Stimulated activated CD8-positive, alpha-beta memory T cell treated with anti-CD3 and anti-CD28 coated beads, Interleukin-4, amount 100 ng/mL, for 1 hour (primary cell): ENCODE measurements at places on chromosomes 7 and 10.

DNA sequence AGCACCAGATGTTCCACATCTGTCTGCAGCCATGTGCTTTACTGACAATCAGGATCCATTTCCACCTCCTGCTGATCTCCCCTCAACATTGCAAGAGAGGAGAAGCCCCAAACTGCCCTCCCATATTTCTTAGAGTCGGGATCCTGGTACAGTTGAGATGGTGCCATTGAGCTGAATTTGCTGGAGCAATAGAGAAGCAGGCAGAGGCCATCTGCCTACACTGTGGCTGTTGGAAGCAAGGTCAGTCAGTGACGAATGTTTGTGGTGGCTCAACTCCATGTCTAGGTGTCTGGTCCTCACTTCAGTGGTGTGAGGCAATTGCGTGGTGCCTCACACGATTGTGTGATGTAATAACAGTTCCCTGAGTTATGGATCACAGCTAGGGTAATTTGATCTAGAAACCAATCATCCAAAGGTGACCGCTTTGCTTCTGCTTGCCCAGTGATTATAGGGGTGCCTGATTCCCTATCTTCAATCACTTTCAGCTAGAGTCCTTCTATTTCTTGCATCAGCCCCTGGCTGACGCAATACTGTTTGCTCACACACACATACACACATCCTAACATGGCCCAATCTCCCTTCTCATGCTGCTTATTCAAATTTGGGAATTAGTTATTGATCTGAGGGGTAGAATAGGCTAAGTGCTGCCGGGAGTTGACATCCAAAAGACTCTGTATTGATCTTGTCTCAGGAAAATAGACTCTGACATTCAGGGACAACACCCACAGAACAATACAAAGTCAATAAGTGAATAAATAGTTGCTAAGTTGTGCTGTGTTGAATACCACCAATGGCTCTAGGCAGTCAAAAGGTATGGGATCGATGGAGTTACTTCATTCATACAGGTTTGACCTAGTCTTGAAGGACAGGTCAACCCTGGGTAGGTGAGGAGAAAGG, 46.1 kb upstream of the SLC35B4 start:
- DNase-seq = no peak

DNA sequence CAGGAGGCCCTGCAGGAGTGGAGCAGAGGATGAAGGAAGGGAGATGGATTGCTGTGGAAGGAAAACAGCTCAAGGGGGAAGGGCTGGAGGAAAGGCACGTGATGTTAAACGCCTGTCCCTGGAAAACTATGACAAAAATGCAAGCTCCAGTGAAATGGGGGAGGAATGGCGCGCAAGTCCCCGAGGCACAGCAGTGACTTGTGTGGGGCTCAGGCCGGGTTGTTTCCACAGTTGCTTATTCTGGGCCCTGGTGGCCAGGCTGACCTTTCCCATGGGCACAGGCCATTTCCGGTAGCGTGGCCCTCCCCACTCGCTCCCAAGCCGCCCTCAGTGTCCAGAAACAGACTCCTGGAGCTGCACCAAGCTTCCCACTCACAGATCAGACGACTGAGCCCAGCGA, 68.1 kb upstream of the PDGFA start:
- no peak for DNase-seq

DNA sequence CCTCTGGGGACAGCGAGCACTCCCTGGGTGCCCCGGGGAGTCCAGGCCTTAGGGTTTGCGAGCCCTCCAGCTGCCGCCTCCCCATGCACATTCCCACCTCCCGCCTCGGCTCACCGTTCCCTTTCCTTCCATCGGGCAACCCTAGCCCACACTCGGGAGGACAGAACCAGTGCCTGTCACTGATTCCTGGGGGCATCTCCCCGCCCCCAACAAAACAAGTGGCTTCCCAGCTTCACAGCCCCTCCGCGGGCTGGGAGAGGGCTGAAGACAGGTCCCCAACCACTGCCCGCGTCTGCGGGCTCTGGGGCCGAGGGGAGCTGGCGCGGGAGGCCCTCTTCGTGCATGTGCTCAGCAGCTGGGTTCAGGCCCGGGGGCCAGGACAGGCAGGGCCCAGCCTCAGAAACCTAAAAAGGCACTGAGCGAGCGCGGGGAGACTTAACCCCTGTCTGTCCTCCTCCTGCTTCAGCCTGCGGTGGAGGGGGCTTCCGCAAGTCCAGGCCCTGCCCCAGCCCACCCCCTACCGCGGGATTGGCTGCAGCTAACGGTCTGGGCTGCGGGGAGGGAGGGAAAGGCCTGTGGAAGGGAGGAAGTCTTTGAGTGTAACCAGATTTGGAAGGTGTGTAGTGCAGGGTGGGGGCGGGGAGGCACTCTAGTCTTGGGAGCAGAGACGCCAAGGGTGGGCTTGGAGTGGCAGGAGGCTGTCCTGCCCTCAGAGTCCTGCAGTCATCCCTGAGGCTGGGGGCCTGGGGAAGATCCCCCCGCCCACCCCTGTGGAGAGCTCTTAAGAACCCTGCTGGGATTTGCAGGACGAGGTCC, 1.2 kb downstream of the FLNC start:
- no peak for DNase-seq

DNA sequence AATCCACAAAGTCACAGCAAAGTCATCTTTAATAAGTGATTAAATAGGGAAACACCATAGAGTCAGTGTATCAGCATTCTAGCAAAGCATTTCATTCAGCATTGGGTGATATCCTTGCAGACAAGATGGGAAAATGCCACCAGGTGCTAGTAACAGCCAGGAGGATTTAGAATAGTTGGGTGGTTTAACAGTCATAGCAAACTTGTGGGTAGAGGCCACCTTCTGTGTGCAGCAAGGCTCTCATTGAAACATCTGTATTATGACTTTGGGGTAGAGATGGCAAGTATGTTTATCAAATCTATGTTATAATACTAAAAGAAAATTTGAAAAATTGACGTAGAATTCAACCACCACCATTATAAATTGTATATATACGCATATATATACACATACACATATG, 26.4 kb upstream of the ADO start:
- no peak for DNase-seq

GRCh38 chr7:18626717-18627116, 131.2 kb downstream of the HDAC9 start:
- DNase-seq = no peak

GRCh38 chr10:91146146-91146545, 74.3 kb upstream of the PCGF5 start:
- no peak for DNase-seq

DNA sequence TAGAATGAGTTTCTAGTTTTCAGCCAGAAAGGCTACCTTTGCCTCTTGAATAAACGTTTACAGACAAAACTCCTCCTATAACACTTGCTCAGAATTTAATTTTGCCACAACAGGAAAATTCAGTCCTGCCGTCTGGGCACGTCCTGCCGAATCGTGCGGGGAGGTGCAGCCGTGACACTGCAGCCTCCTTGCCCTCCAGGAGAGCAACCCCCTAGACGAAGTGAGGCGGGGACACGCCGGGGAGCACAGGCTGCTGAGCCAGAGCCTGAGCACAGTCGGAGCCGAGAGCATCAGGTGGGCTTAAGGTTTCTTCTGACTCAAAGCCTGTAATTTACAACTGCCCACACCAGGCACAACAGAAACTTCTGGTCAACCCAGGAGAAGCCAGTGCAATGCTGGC, 102.3 kb downstream of the DYNC2I1 start:
- no peak for DNase-seq

- no peak for DNase-seq
Observed at GRCh38 chr7:133763076-133763640, 364.0 kb upstream of the LRGUK start.
